ENCODE measurements at places on chromosomes 16 and 17.

DNA sequence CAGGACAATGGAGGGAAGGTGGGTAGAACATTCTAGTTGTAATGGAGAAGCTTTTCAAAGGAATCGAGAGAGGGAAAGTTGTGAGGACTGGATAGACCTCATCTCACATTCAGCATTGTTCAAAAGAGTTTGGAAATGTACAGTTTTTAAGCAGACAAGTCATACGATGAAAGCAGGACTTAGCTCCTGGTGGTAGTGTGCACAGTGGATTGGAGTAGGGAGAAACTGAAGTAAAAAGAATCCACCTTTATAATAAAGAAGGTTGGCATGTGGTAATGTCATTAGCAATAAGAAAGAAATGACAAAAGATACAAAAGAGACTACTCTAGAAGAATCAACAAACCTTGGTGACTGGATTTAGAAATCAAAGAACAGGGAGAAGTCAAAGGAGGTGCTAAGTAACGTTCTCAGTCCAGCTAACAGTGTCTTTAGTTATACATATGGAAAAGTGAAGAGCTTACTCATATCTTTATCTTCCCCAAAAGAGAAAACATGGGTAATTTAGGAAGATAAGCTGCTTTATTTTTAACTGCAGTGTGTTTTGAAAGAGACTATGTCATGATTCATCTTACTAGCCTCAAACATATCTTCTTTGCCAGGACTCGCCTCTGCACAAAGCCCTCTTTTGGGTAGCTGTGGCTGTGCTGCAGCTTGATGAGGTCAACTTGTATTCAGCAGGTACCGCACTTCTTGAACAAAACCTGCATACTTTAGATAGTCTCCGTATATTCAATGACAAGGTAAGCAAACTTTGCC lies 18.7 kb upstream of the EVI2A start:
- ATAC-seq, result no peak

- ATAC-seq, result no peak
Measured at GRCh38 chr16:52544703-52545102, 2.2 kb downstream of the TOX3 start.

- ATAC-seq, result no peak
Measured at GRCh38 chr16:22787466-22788192, 26.3 kb upstream of the HS3ST2 start.

- ATAC-seq, result no peak
Measured at GRCh38 chr17:17883801-17884200, 47.0 kb upstream of the SREBF1 start.

- no peak for ATAC-seq
Measured at GRCh38 chr16:50605733-50606430, 57.7 kb downstream of the NKD1 start.

DNA sequence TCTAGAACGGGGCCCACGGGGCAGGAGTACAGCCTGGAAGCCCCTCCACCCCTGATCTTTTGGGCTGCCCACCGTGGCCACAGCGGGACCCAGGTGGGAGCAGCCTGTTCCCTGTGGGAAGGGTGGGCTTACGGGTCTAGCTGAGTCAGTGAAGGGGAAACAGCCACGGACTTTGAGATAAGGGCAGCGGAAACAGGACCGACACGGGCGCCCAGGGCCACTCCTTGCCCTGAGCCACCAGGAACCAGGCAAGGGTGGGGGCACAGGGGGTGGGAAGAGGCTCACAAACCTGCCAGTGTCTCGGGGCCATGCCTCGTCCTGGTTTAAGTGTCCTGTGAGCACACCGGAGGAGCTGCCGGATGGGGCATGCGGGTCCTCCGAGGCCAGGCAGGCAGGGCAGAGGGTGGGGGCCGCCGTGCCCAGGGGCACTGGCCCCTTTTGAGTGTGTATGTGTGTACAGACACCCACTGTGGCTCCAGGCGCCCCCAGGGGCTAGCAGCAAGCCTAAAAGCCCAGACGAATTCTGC lies 47.6 kb upstream of the PVALEF start:
- no peak for ATAC-seq

DNA sequence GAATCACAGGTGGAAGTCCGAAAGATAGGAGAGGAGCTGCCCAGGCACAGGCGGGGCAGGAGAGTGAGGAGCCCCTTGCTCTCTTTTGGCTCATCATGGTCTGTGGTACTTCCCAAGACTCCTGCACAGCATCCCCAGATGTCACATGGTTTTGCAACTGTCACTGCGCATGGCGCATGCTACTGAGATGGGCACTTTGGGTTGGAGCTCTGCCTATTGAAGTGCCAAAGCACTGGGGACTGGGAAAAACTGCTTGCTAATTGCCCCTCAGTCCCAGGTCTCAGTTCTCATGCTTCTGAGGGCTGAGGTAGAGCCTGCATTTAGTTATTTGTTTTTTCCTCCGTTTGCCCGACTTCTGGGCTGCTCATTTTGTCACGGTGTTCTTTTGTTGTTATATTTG lies 156.8 kb upstream of the CDH13 start:
- no peak for ATAC-seq

DNA sequence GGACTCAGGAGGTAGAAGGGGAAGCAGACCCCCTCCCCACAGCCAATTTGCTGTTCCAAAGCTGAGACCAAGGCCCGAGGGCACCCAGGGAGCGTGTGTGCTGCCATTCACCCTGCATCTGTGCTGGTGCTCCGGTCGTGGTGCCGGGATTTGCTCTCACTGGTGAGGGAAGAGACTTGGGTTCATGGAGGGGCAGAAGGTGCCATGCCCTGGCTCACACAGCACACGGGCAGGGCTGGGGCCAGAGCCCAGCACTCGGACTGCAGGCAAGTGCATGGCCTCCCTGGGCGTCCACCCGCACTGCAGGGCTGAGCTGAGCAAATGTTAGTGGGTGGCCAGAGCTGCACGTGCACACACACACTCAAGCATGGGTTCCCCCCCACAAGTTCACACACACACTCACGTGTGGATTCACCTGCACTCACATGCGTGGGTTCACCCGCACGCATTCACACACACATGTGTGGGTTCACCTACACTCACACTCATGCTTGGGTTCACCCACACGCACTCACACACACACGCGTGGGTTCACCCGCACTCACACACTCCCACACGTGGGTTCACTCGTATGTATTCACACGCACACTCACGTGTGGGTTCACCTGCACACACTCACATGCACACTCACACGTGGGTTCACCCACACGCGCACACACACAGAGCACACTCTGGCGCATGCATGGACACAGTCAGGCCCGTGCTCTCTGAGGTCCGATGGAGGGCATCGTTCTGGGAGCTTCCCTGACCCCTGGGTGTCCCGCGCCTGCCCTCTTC lies 57.0 kb upstream of the CBFA2T3 start:
- no peak for ATAC-seq

GRCh38 chr16:82936941-82937551 lies 310.3 kb downstream of the CDH13 start:
- peak; percentile 29 for ATAC-seq

GRCh38 chr17:71764505-71764904 lies 356.3 kb upstream of the SOX9 start:
- ATAC-seq, result no peak

DNA sequence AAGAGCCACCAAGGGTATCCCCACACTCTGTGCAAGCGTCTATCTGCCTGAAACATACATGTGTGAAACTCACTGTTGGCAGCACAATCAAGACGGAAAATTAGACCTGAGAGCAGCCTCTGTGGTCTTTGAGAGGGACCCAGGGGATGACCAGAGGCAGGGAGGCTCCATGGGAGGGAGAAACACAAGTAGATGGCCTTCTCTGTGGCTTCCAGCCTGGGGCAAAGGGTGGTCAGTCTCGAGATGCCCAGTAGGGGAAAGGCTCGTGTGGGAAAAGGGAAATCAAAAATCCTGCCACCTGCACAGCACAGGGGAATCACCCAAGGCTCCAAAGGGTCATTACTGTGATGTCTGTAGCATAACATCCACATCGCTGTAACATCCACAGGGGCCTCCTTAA lies 823.3 kb downstream of the KCNJ18 start:
- ATAC-seq, result no peak

- ATAC-seq, result peak; percentile 53
Measured at GRCh38 chr17:16820979-16821543, 131.0 kb downstream of the CCDC144A start.

- ATAC-seq, result no peak
Measured at GRCh38 chr17:50635982-50636803, 1.5 kb downstream of the ABCC3 start.

DNA sequence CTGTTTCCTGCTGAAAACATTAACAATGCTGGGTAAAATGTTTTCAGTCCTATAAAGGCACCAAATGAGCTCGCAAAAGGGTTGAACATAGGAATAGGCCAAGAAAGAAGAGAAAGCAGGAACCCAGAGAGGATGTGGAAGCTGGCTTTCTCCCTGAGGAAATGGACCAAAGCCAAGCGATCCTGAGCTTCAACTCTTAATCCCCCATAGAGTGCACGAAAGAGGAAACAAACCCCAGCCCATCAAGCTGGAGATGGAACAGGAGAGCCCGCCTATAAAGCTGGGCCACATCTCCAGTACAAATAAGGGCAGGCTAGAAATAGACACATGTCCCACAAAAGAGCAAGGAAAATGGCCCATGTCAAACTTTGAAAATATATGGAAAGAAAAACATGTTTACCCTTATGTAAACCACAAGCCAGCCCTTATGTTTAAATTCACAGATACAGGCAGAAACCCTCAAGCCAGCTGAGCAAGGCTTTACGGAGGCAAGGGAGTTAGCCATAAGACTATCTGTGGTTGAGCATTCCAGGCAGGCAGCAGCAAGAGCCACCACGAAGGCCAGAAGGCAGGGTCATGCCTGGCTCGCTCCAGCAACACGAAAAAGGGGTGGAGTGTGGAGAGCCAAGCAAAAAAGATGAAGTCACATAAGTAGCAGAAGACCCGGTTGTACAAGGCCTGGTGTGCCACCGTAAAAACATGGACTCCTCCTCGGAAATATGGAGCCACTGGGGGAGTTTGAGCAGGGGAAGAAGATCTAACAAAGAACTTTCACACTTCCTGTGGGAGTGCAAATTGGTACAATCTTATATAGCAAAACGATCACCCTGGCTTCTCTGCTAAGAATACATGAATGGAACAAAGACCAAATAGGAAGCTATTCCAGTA lies 27.8 kb downstream of the COPRS start:
- no peak for ATAC-seq

GRCh38 chr16:71754108-71754507 lies 29.6 kb upstream of the PHLPP2 start:
- no peak for ATAC-seq

GRCh38 chr17:79966681-79967080 lies 69.0 kb downstream of the TBC1D16 start:
- ATAC-seq, result no peak

GRCh38 chr17:51261024-51261963 lies 948 bp downstream of the UTP18 start:
- ATAC-seq, result no peak

DNA sequence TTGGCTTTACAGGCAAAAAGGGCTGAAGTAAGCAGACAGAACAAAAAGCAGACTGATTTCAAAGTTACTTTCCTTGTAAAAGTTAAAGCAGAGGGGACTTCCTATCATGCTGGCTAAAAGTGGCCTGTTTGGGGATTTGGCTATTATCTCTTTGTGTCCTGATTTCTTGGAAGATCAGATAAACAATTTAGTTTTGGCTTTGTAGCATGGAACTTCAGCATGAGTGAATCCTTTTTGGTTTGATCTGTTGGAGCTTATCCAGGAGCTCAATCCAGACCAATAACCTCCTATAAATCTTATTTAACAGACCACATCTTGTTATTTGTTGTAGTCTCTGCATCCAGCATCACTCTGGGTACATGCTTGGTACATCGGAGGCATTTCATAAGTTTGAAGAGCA lies 8.9 kb upstream of the RNF112 start:
- no peak for ATAC-seq

DNA sequence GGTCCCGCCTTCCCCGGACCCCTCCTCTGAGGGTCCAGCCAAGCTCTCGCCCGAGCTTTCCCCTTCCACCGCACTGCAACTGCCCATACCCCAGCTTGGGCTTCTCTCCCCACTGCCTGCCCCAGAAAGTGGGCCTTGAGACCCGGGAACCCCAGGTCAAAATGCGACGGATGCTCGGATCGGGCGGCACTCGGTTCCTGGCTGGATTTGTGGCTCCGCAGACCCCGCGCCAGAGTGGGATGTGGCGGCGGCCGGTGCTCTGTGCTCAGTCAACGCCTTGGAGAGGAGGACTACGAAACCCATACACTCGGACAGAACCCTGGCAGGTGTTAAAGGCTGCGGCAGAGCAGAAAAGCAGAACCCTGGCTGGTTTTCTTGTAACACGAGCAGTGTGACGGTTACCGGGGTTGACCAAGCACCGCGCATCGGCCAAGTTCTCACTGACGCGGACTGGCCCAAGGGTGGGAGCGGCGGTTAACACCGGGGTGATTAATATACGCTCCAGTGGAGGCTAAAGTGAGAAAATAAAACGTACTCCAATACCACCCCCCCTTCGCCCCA lies 885 bp upstream of the SLFN13 start:
- ATAC-seq, result no peak

DNA sequence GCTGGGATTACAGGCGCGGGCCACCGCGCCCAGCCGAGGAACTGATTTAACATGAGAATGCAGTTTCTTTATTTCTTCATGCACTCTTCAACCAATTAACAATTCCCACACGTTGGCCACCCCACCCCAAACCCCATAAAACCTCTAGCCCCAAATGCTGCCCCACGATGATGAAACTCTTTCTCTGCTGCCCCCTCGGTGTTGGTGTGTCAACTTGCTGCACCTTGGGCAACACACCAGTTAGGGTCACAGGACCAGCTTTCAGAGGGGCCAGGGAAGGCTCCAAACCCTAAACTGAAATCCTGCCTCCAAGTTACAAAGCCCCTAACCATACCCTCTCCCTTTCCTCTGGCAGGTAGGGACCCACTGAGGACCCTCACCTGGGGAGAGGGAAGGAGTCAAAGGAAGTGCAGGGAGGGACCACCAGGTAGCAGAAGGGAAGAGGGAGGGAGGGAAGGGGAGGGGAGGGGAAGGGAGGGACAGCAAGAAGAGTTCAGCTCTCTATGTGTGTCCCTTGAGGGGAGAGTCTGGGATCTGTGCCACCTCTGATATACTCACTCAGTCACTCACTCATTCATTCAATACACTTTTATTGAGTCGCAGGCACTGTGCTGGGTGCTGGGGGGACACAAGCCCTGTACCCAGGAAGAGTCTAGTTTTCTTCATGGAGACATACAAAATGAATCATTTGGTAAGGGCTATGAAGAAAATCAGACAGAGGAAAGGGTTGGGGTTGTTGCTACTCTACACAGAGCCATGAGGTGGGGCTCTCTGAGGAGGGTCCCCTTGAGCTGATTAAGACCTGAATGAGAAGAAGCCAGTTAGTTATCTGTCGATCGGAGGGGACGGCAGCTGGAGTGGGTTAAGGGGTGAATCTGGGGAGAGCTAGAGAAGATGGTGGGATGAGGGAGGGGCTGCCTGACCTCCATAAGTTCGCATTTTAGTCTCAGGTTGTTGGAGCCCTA lies 3.9 kb downstream of the PLXDC1 start:
- ATAC-seq, result no peak

- no peak for ATAC-seq
Measured at GRCh38 chr16:322476-323143, 29.9 kb downstream of the AXIN1 start.

DNA sequence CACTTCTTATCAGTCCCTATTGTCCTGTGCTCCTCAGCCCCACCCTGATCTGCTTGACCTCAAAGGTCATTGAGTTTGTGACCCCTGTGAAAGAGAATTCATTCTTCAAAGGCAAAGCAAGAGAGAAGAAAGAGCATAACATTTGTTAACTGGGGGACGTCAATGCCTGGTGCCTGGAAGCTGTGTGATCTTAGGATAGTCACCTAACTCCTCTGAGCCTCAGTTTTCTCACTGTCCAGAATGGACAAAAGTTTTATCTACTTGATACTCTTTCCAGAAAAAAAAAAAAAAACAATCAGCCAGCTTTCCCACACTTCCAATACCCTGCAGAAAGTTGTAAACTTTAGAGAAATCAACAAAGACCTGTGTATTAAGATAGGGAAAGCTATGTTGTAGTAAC lies 173.1 kb downstream of the C16orf78 start:
- no peak for ATAC-seq

GRCh38 chr16:11576427-11577289 lies 10.1 kb downstream of the LITAF start:
- ATAC-seq, result no peak

Measured in esophagus mucosa (tissue), 1 donor.